H9 (cell line): ENCODE measurements at places on chromosomes 6 and 20. TPM values are rescaled to one million over a fixed set of nuclear protein-coding genes. Genes with fewer than 3 reads are reported as not detected.

GRCh38 chr6:16136621-16137450 is 8.0 kb downstream of the MYLIP start:
- no peak for DNase-seq

DNA sequence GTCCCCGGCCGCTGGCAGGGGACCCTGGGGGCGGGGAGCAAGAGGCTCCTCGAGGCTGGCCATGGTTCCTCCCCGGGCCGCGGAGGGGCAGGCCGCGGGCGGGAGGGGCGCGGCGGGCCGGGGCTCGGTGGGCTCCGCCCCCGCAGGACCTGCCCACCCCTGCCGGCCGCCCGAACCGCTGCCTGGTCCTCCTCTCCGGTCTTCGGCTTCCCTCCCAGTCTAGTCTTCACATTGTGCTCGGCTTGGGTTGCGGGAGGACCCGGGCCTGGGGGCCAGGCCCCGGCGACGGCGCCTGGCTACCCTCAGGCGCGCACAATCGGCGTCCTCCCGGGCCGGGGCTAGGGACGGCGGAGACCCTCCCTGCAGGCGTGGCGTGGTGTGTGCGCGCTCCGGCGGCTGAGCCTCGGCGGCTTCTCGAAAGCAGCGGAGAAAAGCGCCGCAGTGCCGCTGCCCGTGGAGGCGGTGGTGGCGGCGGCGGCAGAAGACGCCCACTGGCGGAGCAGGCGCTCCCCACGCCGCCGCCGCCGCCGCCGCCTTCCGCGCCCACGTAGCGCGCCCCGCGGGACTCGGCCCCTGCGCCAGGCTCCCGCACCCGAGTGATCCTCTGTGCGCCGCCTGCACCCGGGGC is at the start of gene PDE10A:
PDE10A (minus strand) TSS at position 493 of the 628 bp plus-strand sequence; CDS start at position 63, 430 bp downstream.
- peak; percentile 65 for DNase-seq

- DNase-seq: peak; percentile 27
These were observed 212.3 kb downstream of the ERMARD start for GRCh38 chr6:169963581-169964297.

- no peak for DNase-seq
These were observed 14.4 kb upstream of the ADAM33 start for GRCh38 chr20:3696200-3696599.

DNA sequence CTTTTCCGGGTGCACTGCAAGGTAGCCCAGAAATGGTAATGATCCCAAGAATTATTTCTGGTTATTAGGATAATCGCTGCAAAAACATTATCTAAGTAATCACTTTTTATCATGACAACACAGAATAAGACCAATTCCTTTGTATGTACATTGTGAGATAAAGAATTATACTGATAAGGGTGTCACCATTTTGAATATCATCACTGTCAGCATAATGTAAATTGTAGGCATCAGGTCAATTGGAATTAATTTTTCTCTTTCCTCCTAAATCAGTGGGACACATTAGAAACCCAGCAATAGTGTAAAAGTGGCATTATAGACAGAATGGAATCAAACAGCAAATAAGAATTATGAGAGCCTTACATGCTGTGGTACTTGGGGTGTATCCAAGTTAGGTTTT is 183.1 kb upstream of the SCGN start:
- no peak for DNase-seq

DNA sequence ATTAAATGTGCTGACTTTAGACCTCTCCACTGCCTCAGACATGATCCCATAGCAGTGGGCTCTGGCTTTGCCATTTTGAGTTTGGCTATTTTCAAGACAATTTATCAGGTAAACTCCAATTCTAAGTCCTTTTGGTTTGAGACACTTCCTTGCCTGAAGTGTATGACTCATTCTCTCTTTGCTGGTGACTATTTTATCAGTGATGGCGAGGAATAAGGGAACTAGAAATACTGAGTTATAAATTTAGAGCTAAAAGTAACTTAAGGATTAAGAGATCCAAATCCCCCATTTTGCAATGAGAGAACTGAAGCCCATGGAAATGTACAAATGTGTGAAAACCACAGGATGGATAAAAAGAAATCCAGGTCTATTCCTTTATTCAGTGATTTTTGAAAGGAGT is 30.9 kb upstream of the CD83 start:
- no peak for DNase-seq

DNA sequence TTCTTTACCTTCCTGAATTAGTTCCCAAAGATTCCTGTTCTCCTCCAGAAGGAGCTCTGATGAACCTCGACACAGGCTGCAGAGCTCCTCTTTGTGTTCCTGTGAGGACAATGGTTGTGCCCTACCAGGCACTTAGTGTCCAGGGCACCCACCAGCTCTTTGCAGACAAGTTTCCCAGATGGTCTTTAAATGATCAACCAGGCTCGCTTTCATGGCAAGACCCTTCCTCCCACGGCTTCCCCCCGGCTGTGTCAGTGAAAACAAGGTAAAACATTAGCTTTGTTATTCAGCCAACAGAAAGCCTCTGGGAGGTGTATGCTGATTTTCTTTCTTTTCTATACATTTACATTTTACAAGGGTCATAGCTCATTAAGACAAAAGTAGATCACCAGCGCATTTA is 32.3 kb upstream of the CNKSR3 start:
- DNase-seq: peak; percentile 88

Gene GGTLC1
- not detected in 2 replicates for total RNA-seq

- no peak for DNase-seq
These were observed 2.9 kb downstream of the DDX39B start for GRCh38 chr6:31538805-31539400.
